ENCODE measurements at places on chromosomes 1 and 21.
A peak's percentile ranks its signal among the peaks of the same experiment; 100 is the strongest.

DNA sequence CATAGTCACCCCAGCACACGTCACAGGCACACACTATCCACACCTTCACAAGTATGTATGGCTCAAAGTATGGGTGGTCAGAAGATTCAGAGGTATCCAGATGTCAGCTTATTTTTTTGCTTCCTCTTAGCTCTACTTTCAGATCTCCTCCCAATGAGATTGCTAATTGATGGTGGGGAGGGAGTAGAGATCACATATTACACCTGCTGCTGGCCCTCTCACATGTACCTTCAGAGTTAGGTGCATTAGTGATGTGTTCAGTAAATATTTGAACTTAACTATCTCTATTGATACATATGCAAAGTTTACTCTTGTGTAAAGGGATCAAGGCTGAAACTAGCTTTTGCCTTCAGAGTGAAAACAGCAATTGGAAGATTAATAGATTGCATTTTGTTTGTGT lies 262.6 kb downstream of the PCP4 start:
- DNase-seq: no peak

- DNase-seq: no peak
Observed at GRCh38 chr1:31161571-31161970, 78.1 kb downstream of the NKAIN1 start.

GRCh38 chr1:180131510-180131909 lies 23.2 kb upstream of the QSOX1 start:
- no peak for DNase-seq

- no peak for DNase-seq
Observed at GRCh38 chr1:84585803-84586202, 11.6 kb upstream of the CTBS start.

DNA sequence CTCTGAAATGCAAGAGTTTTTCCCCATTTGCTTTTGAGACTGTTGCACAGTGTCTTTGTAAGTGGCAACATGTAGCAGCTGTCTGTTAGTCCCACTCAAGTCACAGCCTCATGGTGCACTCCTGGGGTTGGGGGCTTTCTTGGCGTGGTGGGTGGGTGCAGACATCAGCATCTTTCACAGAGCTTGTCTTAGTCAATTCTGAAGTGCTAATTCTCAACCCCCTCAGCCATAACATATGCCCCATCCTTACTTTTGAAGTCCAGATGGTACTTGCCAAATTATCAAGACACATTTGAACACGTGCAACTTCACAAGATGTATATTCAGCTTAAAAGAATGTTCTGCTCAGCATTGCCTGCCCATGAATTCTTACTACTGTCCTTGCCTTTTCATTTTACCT lies 87.1 kb downstream of the VCAM1 start:
- no peak for DNase-seq

DNA sequence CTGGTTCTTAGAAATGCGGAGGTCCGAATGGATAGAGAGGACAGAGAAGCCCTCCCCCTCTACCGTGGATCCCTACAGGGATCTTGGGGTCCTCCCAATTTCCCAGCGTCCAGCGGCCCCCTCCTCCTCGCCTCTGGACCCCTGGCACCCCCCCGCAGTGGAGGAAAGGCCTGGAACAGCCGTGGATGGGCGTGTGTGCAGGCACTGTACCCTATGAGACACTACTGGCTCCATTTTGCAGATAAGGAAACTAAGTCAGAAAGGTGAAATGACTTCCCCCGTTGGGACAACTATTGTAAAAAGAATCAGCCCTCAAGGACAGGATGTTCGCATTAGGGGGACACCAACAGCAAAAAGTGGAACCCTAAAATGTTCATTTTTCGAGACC lies 931 bp upstream of the CLSTN1 start:
- no peak for DNase-seq

- no peak for DNase-seq
Observed at GRCh38 chr1:244988521-244988920, 124.2 kb upstream of the HNRNPU start.

DNA sequence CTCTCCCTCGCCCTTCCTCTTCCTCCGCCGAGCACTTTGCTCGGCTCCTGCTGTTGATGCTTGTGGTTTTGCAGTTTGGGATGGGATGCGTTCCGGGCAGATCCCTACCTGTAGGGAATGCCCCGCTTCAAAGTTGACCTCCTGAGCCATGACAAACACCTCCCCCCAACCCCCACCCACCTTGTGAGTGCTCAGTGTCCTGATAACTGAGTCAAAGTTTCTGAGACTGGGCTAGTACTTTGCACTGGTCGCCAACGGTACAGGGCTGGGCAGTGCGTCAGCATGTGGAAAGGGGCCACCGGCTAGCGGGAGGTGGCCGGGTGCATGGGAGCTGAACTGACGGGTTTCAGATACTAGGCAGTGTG lies 771 bp downstream of the RABGAP1L start:
- peak; percentile 61 for DNase-seq

GRCh38 chr1:48644905-48645605 lies 131.6 kb downstream of the BEND5 start:
- no peak for DNase-seq

- no peak for DNase-seq
Observed at GRCh38 chr1:40648928-40649591, 16.4 kb downstream of the RIMS3 start.

DNA sequence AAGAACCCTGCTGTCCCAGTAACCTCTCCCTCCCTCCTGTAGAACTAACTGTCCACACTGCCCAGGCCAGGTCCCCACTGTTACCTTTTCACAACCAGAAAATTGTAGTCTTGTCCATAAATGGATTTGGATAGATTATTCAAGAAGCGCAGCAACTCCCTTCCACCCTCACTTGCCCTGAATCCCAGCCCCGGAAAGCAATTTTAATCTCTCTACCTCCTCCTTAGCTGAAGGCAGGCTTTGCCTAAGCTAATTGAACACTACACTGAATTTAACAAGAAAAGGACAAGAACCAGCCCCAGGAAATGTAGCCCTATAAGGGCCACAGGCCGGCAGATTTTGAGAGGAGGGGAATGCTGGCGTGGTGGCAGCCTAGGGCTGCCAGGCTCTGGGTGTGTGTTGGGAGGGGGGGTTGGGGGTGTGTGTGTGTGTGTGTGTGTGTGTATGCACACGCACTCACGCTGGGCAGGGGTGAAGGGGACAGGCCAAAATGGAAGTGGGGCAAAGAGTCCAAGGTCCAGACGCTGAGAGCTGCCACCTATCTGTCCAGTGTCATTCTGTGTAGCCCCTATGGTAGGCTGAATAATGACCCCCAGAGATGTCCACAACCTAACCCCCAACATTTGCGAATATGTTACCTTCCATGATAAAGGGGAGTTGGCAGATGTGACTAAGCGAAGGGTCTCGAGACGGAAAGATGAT lies 10.8 kb upstream of the IFNGR2 start:
- no peak for DNase-seq

DNA sequence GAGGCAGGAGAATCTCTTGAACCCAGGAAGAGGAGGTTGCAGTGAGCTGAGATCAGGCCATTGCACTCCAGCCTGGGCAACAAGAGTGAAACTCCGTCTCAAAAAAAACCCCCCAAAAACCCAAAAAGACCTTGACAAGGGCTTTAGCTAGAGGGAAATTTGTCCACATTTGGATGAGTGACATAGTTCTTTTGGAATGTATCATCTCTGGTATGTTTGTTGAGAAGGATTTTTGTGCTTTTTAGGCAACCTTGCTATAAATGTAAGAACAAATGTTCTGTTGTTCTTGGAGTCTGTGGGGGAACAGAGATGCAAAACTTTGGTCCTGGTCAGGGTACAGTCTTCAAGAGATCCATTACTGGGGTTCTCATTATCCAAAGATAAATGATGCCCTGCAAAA lies 28.9 kb downstream of the INAVA start:
- no peak for DNase-seq

GRCh38 chr1:207486198-207486597 lies 9.8 kb upstream of the CR1 start:
- no peak for DNase-seq

DNA sequence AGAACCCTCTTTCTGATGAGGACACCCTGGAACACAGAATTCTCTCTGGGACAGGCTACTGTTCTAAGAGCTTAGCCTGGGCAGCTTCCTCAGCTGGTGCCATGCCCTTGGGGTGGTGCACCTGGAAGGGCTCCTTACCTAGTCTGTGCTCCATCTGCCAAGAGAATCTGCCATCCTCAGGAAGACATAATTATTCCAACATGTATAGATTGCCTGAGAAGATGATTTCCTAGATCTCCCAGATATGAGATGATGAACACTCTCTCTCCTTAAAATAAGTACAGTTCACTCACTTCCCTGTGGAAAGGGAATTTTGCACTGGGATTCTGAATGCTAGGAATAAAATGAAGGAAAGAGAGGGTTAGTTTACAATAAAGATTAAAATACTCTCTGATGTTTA lies 87.6 kb downstream of the NENF start:
- no peak for DNase-seq

DNA sequence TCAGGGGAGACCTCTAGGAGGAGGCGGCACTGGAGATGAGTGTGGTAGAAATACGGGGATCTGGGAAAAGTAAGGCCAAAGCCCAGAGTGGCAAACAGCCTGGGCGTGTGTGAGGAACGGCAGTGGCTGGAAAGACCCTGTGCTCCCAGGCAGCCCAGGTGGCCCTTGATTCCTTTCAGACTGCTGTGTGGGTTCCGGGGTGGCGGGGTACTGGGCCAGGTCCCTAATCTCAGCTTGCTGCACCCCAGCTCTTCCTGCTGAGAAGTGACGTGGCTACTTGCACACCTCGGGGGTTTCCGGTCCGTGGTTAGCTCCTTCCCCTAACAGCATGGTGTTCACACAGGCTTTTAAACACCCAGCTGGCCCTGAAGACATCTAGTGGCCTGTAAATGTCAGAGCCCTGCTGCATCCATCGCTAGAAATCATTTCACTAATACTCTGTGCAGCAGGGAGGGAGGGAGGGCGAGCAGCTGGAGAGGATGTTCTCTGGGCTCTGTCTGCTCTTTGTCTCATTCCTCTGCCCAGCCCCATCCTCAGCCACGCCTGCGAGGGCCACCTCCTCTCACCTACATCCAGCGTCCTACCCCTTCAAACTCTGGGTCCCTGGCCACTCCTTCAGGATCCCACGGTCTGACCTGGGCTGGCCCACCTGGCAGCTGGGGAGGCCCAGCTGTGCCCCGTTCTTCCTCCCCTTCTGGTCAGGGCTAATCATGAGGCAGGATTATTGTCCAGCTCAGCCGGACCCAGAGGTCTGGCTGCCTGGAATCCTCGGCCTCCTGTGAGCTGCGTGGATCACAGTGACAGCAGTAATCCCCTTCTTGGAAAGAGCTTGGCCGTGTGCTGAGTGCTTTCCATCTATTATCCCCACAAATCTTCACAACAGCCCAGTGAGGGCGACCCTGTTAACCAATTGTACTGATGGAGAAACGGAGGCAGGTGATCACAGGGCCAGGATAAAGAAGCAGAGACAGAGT lies 7.2 kb downstream of the ZDHHC18 start:
- DNase-seq: no peak

- DNase-seq: no peak
Observed at GRCh38 chr1:20600156-20600555, 11.3 kb downstream of the CDA start.

DNA sequence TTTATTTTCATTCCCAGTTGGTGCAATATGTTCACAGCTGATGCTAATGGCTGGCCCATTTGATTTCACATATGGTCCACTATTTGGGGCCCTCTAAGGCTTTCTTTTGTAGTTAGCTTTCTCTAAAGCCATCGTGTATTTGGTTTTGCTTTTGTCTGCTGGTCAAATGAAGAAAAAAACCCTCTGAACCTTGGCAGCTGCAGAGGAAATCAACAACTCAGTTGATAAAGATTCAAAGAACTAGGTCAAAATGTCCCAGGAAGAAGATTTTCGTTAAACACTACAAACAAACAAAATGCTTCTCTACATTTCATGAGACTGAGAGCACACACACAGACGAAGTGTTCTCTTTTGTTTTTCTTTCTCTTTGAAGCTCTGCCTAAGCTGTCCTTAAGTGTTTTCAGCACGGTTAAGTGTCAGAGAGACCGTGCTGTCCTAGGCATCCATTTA lies 655.0 kb downstream of the RWDD3 start:
- no peak for DNase-seq

GRCh38 chr1:76876655-76877395 lies 9.5 kb downstream of the ST6GALNAC5 start:
- DNase-seq: peak; percentile 9

DNA sequence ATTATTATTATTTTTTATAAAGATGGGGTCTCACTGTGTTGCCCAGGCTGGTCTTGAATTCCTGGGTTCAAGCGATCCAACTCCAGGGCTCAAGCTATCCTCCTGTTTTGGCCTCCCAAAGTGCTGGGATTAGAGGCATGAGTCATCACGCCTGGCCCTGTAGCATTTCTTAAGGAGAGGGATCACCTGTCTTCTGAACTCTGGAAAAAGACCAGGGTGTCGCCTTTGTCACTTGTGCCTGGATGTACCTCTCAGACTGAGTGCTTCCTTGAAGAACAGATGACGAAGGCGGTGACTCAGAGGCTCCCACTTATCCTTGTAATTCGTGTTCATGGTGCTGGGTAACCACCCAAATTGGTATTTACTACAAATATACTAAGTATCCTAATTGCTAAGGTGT lies 2.4 kb upstream of the CGN start:
- DNase-seq: no peak

DNA sequence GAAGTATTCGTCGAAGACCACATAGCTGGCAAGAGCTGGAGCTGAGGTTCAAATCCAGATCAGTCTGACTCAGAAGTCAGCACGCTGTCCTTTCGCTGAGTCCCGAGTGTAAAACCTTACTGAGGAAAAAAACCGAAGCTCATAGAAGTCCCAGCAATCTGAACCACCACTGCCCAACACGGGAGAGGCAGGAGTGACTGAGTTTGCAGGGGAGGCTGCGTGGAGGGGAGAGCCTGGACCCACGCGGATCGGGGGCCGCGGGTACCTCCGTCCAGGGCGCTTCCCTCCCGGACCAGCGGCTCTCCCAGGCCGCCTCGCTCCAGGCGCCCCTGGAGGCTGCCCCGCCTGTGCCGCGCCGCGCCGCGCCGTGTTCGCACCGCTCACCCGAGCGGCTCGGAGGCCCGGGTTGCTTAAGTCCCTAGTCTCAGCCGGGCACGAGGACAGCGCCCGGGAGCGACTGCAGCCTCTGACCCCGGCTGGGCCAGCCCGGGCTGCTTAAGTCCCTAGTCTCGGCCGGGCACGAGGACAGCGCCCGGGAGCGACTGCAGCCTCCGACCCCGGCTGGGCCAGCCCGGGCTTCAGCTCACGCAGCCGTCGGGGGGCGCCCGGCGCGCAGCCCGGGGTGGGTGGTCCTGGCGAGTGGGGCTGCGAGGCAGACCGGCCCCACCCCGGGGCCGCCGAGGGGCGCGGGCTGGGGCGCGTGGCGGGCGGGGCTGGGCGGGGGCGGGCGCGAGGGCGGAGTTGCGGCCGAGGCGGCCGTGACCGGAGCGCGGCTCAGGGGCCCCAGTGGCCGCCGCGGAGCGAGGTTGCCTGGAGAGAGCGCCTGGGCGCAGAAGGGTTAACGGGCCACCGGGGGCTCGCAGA lies at the start of gene ADAMTSL4:
Gene ADAMTSL4 (plus strand): TSS at position 777 of the 864 bp plus-strand sequence. CDS start 2,881 bp downstream, outside the sequence.
- DNase-seq: peak; percentile 89

DNA sequence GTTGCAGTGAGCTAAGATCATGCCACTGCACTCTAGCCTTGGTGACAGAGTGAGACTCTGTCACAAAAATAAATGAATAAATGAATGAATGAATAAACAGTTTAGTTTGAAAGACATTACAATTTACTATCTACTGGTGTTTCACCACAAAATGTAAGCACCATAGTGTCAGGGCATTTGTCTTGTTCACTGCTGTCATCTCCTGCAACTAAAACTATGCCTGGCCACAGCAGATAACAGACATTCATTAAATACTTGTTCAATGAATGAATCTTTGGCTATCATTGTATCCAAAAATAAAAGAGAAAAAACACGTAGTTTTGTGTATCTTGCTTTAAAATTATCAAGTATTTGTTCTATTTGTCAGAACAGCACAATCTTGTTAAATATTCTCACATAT lies 32.5 kb downstream of the SASS6 start:
- DNase-seq: no peak

GRCh38 chr1:180937624-180938225 lies 25.0 kb downstream of the KIAA1614 start:
- no peak for DNase-seq

Measured in right cardiac atrium (tissue), 5 donors.